ENCODE measurements at places on chromosomes 3 and 15.
A peak's percentile ranks its signal among the peaks of the same experiment; 100 is the strongest.

DNA sequence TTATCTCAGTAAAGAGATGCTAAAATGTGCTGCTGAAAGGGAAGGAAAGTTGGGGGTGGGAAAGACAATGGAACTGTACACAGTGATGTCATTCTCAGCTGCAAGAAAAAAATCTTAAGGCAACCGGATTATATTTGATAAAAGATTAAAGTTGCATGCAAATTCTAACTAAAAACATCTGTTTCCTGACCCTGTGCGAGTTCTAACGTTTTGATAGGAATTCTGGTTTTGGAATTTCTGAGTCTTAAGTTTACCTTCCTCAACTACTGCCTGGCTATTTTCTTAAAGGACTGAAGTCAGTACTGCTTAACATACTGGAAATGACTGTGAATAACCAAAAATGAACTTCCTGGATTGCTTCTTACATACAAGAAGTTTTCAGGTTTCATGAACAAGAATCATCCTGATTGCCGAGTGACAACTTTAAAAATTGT lies 115.5 kb downstream of the SLC25A26 start:
- no peak for DNase-seq

- no peak for DNase-seq
These were observed 16.2 kb upstream of the ANKDD1A start for GRCh38 chr15:64895285-64896065.

DNA sequence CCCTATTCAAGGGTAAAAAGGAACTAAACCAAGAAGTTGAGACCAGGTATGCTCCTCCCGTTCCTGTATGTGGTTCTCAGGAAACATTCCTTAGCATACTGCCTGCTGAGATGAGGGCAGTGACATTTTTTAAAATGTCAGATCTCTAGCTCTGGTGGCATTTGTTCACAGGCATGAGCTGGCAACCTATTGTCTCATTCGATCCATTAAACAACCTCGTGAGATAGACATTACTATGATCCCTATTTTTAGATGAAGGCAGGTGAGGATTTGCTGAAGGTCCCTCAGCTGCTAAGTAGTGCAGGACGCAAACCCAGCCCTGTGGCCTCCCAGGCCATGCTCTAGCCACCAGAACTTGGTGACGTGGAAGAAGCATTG lies 74.9 kb downstream of the SIDT1 start:
- no peak for DNase-seq

- no peak for DNase-seq
These were observed 1047.0 kb downstream of the TUSC7 start for GRCh38 chr3:117756563-117756962.

DNA sequence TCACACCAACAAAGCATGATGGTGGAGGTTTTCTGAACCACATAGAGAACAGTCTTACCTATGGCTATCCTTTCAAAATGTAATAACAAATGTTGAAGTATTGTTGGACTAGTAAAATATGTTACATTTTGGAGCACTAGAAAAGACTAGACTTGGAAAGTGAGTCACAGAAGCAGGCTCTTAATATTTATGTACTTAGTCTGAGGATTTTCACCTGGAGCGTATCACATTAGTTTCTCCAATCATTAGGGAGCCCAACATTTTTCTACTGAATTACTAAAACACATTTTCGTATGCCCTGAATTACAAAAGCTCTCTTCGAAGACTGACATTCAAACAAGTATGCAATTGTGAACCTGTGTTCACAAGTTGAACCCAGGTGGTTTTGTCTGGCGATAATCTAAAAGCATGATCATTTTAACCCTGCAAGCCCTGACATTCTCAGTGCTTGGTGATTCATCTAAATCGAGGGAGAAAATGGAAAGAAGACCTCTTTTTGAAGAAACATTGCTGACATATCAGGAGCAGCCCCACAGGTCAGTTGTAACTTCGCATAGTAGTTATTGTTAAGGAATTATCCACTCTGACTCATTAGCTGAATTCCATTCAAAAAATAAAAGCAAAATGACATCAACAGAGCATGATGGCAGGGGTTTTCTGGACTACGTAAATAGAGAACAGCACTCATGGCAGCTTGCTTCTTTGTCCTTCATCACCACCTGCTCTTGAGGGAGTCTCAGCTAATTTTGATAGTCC lies 679.8 kb upstream of the NECTIN3 start:
- no peak for DNase-seq

GRCh38 chr3:190224863-190225692 lies 97.2 kb downstream of the CLDN1 start:
- peak; percentile 16 for DNase-seq

GRCh38 chr3:195147649-195148080 lies 123.3 kb downstream of the XXYLT1 start:
- DNase-seq = no peak

- peak; percentile 95 for DNase-seq
These were observed at the start of gene GRM2 for GRCh38 chr3:51706788-51707731. Gene GRM2 (plus strand): TSS chr3:51707068. CDS start chr3:51708984, 1,916 bp downstream.

- no peak for DNase-seq
These were observed 21.9 kb downstream of the SLCO2A1 start for GRCh38 chr3:134007819-134008218.

DNA sequence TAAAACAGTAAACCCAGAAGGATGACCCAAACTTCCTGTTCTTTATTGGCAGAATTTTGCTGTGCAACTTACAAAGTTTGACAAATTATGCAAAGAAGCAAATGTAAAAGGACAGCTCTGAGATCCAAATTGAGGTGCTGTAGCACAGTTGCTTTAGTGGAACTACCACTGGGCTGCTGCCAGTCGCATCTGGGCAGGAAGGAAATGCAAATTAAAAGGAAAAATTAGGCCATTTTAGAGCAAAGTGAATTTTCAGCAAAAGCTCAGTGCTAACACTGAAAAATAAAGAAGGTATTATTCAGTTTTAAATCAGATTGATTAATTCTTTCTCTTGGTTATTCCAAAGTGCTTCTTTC lies 104.5 kb downstream of the ZMAT3 start:
- no peak for DNase-seq

DNA sequence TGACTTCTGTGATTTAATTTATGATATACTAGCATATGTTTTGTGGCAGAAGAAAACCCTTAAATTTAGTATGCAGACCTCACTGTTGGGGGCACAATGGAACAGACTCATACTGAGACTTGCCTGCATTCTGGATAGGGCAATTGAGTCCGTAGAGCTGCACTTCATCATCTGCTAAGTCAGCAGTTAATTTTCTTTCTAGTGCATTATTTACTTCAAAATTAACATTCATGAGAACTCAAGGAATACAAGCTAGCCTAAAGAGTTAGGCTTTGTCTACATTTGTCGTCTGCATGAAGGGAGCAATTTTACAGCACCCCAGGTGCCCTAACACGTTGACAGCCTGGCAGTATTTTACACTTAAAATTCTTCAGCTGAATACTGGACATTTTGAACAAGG lies 345.5 kb downstream of the CHL1 start:
- no peak for DNase-seq

DNA sequence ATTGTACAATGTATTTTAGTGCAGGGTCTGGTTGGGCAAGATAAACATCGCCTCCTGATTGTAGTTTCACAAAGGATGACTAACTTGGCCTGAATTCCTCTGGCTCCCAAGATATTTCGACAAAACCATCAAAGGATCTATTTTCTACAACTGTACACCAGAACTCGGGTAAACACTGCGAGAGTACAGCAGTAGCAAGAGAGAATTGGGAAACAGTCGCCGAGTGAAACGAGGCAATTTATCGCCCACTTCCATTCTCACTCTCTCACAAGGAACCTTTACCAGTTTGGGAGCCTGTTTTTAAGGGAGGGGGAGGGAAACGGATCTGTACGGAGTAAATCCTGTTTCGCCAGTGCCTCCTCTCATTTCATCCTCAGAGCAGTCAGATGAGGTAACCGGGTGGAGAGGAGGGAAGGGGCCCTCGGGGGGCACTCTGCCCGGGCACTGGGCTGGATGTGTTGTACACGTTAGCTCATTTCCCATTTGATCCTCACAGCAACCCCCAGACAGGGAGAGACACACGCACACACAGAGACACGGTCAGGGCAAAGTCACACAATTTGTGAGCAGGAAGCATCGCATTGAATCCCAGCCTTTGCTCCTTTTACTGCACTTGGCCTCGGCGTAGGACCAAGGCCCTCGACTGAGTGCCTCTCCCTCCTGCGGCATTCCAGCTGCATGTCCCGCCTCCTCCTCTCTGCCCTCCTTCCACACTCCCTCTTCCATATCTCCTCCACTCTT lies 120.1 kb downstream of the LIPC start:
- DNase-seq = no peak

DNA sequence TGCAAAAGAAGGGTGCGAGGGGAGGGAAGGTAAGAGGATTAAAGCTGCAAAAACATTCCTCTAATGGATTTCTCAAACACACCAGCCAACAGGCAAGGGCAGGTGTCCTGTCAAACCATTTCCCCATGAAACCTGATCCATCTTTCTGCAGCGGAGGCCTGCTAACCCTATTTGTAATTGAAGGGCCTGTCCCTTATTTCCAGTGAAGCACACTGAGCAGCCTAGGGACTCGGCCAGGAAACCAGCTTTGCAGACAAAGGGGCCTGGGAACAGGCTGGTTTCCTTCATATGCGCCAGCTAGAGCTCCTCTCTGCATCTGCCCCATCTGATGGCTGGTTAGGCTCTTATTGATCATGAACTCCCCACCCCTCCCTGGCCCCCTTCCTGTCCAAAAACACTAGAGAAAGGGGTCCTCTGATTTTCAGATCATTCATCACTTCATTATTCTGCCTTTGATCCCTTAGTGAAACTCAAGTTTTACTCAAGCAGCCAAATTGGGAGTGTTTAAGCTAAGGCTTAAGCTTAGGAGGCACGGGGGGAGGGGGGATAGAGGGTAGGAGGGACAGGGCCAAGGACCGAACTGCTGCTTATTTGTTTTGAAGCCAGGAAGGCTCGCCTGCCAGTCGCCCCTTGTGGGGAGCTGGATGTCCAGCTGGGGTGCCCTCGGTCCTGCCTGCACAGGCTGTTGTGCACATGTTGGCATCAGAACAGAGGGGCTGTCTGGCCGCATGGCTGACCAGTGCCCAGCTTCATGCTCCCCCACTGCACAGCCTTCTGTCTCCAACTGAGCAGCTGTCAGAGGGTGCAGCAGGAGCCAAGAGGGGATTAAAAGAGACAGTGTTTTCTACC lies 53.1 kb downstream of the BOC start:
- DNase-seq = no peak

- no peak for DNase-seq
These were observed 49.9 kb upstream of the IGSF11 start for GRCh38 chr3:119084371-119085069.

DNA sequence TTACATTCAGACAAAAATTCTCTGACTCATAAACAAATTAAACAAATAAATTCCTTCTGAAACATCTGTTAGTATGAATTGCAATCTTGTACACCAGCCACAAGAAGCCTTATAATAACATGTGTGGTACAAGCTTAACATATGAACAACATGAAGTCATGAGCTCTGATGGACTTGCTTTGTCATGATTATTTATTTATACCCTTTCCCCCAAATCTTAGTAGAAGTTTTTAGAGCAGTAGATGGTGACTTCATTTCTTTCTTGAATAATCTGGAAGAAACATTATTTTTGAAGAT lies 633.4 kb downstream of the EPHA3 start:
- DNase-seq = no peak

DNA sequence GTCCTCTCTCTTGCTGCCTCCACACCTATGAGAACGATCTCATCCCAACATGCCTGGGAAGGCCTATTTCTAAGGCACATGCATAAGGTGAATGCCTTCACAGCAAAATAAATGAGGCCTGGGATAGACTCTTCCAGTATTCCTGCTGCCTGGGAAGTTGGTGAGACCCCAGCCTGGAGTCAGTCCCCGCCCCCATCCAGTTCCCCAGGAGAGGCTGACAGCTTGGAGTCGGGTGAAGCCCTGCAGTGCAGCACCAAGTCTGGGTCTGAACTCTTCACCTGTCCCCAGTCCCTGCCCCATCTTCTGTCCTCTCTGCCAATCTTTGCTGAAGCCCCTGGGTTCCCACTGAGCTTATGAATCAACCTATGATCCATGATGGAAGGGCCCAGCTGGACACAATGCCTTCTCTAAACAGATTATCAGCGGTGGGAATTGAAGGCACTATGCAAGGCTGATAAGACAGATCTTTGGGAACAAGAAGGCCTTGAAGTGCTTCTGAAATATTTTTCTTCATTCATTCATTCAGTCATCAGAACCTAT lies 10.2 kb upstream of the APBA2 start:
- no peak for DNase-seq

DNA sequence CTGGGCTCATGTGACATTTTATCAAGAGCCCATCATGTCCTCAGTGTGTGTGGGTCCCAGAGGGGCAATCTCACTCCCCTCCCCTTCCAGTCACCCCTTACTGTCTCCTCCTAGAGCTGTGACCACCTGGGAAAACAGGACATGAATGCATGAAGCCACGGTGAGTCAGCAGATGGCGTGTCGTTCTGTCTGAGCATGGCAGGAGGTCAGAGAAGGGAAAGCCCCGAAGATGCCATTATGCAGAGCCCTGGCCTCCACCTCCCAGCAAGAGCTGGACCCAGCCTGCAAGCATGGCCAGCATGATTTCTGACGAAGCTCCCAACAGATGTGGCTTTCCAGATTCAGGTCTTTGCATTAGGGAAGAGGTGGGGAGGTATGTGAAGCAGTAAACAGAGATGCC lies 118.5 kb downstream of the TLE3 start:
- no peak for DNase-seq

- no peak for DNase-seq
These were observed 524.8 kb upstream of the PPP2R3A start for GRCh38 chr3:135440746-135441145.

GRCh38 chr15:88664151-88664778 lies 25.4 kb downstream of the ISG20 start:
- DNase-seq = no peak

DNA sequence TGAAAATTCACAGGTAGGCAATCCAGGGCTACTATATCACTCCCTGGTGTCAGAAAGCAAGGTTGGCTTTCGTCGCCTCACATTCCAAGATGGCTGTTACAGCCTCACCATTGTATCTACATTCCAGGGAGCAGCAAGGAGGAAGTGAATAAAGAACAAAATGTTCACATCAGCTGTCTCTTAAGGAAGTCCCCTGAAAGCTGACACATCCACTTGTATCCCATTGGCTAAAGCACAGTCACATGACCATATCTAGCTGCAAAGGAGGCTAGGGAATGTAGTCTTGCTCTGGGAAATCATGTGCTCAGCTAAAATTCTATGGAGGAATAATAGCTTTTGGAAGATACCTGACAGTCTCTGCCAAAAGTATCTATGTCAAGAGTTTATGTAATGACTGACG lies 12.8 kb upstream of the GATA2 start:
- no peak for DNase-seq

- DNase-seq = no peak
These were observed 19.6 kb downstream of the NR2F2 start for GRCh38 chr15:96349857-96350720.

All from HEK293T (cell line).